A172 (cell line): ENCODE measurements at places on chromosomes 12 and 14.

DNA sequence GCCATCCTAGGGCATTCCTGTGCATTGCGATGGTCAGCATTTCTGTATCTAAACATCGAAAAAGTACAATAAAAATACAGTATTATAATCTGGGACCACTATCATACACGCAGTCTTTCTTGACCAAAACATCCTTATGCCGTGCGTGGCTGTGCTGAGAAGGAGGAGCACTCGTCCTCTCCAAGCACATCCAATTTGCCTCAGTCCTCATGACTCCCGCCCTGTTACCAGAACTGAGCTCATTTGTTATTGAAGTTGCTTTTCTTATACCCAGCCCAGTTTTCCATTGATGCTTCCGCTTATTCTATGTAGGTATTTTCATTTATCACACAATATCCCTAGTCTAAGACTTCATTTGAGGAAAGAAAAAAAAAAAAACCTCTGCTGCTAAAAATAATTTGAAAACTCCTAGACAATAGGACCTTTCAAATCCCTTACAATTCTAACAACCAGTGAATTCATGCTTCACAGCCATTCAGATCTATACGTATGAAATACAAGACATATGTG, 236.9 kb upstream of the PLEKHG7 start:
- no peak for DNase-seq

DNA sequence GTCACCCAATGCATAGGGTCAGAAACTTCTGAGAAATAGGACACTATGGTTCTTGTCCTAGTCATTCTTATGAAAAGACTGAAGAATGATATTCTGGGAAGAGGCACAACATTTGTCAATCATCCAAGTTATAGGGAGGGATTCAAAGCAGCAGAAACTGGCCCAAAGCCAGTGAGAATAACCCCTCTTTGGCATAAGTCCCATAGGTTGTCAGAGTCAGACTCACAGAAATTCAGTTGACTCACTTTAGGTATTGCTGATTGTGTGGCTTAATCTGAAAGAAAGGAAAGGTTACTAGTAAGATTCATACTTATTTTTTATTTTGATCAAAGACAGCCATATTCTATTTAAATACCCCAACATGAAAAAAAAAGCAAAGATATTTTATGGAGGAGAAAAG, 151.0 kb downstream of the SRGAP1 start:
- no peak for DNase-seq

DNA sequence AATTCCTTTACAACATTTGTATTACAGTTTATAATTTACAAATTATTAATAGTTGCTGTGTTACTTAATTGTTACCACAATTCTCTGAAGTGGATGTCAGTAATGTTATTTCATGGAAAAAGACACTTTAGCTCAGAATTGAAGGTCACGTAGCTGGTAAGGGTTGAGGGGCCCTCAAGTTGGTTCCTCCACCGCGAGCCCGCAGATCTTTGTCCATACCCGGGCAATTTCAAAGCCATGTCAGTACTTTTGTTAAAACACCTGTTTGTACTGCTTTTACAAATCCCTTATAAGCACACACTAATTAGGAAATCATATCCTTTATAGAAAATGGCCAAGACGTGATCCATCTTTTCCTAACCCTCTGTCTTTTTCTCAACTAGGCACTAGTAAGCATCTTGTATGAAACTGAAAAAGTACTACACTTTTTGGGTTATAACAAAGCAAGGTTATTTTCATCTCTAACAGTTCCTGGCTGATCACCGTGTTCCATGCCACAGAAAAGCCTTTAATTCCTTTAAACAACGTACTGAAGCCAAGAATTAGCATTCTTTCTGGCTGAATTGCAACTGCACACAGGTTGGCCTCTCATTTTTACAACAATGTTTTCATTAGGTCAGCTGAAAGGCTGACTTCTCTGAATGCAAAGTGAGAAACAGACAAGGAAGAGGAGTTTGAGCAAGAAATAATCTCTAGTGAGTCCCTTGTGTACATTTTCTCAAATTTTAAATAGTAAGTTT, 76.1 kb downstream of the CNTN1 start:
- no peak for DNase-seq

- no peak for DNase-seq
Observed at GRCh38 chr14:26928019-26928418, 330.2 kb upstream of the NOVA1 start.

- no peak for DNase-seq
Observed at GRCh38 chr12:3644104-3644503, 108.8 kb downstream of the CRACR2A start.

DNA sequence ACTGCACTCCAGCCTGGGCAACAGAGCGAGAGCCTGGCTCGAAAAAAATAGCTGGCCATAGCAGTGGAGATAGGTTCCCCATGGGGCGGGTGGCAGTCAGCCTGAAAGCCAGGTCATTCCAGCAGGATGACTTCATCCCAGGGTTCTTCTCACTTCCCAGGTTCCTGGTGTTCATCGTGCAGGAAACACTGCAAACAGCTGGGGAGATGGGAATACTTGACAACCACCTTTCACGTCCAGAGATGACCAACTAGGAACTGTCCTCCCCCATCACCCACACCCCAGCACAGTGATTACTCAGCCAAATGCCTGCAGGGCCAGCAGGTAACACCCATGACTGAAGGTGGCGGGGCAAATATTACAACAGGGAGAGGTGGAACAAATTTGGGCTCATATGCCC, 1.7 kb downstream of the VSIG10 start:
- DNase-seq, result peak; percentile 68

- peak; percentile 48 for DNase-seq
Observed at GRCh38 chr12:67193704-67194103, 75.5 kb upstream of the CAND1 start.

DNA sequence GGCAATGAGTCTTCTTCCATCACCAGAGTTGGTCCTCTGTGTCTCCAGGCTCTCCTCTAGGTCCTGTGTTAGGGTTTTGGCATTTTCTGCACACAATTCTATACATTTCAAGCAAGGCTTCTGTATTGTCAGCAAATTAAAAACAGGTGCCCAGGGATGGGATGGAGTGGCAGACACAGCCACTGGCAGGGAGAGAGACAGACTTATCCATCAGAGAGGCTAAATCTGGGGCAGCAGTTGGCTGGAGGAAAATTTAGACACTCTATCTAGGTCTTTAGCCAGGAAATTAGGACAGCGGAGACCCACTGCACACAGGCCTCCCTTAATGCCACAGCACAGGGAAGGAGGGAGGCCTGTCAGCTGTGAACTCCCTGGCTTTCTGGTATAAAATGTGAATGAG, 20.2 kb downstream of the PLEKHD1 start:
- DNase-seq, result no peak

DNA sequence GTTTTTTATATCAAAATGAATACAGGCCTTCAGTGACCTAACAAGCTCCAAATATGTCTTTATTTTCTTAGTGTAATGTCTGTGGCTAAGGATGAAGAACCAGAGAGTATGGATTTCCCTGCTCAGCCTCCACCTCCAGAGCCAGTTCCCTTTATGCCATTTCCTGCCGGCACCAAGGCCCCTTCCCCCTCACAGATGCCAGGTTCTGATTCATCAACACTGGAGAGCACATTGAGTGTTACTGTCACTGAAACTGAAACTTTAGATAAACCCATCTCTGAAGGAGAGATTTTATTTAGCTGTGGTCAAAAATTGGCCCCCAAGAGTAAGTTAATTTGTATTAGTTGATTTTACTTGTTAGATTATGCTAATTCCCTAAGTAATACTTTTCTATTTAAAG, 61.0 kb downstream of the KIAA0586 start:
- peak; percentile 23 for DNase-seq

GRCh38 chr14:31026077-31026449, at the start of gene STRN3:
Gene STRN3, minus strand, starts transcription at chr14:31026379. Its CDS starts 194 bp downstream, at chr14:31026185.
- DNase-seq, result no peak

- peak; percentile 94 for DNase-seq
Observed at GRCh38 chr14:51547260-51547659, 104.5 kb upstream of the FRMD6 start.

GRCh38 chr12:107515446-107515958, 170.1 kb upstream of the PWP1 start:
- peak; percentile 96 for DNase-seq

GRCh38 chr14:97095269-97095668, 298.1 kb downstream of the VRK1 start:
- no peak for DNase-seq

- no peak for DNase-seq
Observed at GRCh38 chr12:50394469-50395029, 1.9 kb downstream of the FAM186A start.
